Central memory CD8-positive, alpha-beta T cell (primary cell): ENCODE measurements at places on chromosomes 13 and 19.

DNA sequence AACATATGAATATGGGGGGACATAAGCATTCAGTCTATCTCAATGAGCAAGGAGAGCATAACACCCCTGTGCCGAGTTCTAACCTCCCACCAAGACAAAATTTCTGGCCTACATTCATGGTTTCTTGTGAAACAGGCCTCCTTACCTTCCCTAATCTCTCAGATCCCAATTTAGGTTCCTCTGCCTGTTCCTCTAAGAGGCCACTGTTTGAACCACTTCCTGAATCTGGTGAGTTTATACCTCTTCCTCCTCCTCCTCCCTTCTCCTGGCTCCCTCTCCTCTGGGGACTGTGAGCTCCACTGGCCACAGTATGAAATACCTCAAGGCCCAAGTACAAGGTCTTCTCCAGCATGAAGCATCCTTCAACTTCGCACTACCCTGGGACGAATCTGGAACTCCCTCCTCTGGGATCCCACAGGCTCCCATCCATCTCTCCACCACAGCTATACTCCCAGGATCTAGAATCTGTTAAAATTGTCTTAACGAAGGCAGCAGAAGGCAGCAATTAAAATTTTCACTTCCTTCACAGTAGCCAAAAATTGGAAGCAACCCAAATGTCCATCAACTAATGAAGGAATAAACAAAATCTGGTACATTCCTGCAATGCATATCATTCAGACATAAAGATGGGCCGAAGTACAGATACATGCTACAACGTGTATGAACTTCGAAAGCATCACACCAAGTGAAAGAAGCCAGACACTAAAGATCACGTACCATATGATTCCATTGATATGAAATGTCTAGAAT lies 7.8 kb upstream of the SIGLECL1 start:
- no peak for DNase-seq

DNA sequence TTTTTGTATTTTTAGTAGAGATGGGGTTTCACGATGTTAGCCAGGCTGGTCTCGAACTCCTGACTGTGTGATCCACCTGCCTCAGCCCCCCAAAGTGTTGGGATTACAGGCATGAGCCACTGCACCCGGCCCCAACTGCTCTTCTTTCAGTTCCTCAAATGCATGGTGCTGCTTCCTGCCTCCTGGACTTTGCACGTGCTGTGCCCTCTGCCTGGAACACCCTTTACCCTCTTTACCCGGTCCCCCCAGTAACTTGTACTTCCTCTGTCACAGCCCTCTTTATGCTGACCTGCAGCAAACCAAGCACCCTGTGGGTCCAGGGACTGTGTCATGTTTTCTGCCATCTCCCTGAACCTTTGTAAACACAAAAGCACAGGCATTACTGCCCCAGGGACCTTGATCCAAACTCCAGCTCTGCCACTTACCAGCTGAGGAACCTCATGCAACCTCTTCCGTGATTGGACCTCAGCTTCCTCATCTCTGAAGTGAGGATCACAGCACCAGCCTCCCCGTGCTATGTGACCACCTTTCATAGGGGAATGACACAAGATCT lies 3.8 kb downstream of the BLVRB start:
- no peak for DNase-seq

DNA sequence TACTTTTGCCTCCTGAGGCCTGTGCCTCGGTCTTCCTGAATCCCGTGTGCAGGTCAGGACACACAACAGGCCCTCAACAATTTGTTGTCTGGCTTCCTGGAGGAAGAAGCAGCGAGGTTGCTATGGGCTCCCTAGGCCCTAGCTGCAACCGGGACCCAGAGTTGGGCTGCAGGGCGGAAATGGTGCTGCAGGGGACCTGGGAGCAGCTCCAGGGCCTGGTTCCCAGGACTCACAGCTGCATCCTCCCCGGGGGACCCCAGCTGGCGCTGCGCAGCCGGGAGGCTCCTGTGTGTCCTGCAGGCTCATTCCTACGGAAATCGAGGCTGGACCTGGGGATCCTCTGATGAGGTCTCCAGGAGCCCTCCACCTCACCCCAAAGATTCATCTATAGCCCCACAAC lies 999 bp upstream of the TNFAIP8L1 start:
- no peak for DNase-seq

GRCh38 chr19:49596407-49596806 lies 5.4 kb downstream of the PRR12 start:
- no peak for DNase-seq

- no peak for DNase-seq
Measured at GRCh38 chr19:14495672-14496028, 277 bp downstream of the GIPC1 start.

DNA sequence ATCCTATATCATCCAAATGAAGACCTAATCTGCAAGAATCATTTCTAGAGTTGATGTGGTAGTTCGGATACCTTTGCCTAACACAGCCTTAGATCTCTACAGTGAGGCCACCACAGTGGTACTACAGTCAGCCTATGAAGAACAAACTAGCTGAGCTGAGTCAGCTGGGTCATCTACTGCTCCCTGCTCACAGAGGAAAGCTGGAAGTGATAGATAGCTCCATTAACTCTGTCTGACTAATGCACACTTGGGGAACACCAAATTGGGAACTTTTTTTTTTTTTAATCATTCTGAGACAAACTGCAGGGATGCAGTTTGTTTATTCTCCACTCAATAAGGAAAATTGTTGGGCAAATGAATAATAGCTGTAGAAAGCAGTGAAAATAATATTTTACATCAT lies 1160.6 kb downstream of the PCDH9 start:
- no peak for DNase-seq
